ENCODE measurements at places on chromosomes 2 and 18.

DNA sequence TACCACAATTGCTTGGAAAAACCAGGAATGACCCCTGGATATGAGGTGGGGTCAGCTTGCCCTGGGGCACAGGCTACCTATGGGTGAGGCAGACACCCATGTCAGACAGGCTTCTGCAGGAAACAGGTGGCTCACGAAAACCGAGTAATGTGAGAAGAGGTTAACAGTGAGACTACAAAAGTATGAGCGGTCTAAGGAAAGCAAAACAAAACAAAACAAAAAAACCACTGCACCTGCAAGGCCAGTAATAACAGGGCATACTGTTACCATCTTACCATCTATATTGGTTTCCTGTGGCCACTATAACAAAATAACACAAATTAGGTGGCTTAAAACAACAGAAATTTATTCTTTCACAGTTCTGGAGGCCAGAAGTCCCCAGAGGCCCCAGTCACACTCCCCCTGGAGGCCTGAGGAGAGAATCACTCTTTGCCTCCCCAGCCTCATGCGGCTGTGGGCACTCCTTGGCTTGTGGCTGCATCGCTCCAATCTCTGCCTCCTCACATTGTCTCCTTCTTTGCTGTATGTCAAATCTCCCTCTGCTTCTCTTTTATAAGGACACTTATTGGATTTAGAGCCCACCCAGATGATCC is 86.6 kb upstream of the EPC2 start:
- DNase-seq = no peak

- DNase-seq = no peak
These were observed 9.1 kb downstream of the SCLY start for GRCh38 chr2:238069877-238070276.

- DNase-seq = no peak
These were observed 62.1 kb upstream of the GLI2 start for GRCh38 chr2:120673571-120674061.

- DNase-seq = no peak
These were observed 3.2 kb upstream of the TTC39C start for GRCh38 chr18:24011123-24011917.

DNA sequence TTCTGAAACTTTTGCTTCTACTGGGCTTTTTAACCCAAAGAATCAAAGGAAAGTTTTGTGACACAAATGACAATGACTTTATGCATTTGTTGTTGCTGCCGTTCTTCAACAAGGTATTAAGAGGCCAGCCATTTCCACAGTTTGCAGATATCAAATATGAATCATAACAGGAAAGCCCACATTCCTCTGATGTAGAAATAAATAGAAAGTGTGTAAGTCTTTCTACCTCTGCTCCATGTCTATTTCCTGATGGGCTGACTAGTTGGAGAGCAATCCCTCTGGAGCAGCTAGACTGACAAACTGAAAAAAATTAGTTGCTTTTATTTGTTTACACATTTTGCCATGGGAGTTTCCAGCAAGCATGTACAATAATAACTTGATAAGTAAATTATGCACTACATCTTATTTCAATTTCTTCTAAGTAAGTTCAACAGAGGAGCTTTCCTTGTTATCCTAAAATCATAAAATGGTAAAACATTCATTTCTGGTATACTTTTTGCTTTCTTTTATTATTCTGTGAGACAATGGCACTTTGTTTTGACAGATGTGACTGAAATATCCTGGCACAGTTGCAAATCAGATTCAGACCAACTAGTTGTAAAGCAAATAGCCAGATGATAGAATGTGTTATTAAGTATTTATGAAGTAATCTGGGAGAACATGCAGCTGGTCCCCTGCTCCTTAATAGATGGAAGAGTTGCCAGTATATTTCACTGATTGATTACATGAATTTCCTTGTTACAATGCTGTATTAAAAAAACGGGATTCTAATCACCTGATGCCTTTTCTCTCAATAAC is 266.7 kb downstream of the METTL4 start:
- DNase-seq = no peak

- DNase-seq = no peak
These were observed 298.7 kb downstream of the CDCA7 start for GRCh38 chr2:173653432-173653805.

DNA sequence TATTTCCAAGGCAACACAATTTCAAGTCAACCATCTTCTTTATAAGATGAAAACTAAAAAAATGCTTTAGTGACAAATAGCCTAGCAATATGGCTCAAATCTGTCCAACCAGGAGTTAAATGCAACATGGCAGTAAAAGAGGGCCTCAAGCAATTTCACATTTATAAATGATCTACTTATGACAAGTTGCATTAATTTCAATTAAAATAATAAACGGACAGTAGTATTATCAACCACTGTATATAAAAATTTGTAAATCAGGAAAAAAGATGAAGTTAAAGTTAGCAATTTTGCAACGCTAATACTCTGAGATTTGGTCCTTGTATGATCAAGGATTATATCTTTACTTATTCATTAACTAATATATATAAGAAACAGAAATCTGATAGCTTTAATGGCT is 19.3 kb downstream of the CCDC88A start:
- no peak for DNase-seq

DNA sequence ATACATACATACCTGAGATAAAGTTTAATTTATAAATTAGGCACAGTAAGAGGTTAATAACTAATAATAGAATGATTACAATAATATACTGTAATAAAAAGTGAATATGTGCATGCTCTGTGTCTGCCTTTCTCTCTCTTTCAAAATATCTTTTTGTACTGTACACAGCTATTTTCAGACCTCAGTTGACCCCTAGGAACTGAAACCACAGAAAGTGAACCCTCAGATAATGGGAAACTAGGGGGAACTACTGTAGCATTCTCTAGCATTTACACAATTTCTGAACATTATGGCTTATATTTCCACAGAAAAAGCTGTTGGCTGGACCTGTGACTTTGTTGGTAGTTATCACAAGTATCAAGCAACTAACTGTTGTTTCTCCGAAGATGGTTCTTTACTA is 25.9 kb downstream of the WDR75 start:
- no peak for DNase-seq

DNA sequence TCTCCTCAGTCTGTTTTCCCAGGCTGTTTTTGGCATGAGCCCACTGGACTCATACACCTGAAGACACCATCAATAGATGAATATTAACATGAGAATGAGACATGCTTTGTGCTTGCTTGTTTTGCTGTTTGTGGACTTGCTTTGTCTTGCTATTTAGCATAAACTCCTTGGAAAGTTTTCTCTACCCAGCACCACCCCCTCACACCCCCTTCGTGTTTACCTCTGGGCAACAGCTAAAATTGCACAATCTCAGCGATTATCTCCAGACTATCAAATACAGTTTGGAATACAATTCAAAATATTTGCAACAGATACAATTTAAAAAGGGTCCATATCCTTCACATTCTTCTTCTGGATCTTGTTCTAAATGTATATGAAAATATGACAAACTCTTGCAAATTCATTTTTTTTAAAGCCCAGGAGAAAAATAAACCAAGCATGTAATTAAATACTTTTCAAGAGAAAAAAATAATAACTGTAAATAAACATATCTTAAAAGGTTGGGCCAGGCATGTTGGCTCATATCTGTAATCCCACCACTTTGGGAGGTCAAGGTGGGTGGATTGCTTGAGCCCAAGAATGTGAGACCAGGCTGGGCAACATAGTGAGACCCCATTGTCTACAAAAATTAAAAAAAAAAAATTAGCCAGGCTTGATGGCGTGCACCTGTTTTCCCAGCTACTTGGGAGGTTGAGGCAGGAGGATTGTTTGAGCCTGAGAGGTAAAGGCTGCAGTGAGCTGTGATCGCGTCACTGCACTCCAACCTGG is 32.3 kb upstream of the PMAIP1 start:
- DNase-seq = no peak

DNA sequence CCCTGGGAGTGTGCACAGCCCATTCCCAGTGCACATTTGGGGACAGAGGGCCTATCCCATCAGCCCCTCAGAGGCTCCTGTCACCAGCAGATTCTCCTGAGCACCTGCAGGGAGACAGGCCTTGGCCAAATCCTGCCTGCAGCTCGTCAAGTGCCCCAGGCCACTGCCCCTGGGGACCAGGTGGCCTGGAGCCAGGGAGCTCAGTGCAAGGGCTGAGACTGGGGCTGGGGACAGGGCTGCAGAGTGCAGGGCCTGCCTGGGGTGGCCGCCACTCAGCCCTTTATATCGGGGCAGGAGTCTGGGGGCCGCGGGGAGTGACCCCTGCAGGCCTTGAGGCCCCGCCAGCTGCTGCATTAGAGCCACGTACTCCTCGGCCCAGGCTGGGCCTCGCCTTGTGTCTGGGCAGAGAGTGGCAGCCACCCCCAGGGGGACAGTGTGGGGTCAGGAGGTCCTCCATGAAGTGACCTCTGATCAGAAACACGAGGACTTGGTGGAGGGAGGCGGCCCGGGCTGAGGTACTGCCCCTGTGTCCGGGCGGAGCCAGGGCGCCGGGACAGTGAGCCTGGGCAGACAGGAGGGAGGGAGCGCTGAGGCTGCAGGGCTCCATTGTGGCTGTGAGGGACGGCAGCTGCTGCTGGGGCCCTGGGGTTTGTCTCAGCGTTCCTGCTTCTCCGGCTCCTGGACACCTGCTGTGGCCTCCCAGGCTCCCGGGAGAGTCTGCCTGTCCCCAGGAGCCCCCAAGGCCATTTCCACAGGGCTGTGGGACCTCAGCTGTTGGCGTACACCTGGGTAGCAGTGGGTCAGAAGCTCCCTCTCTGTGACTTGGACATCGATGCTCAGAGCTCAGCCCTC is 24.2 kb downstream of the GPC1 start:
- DNase-seq = no peak

GRCh38 chr2:154229966-154230365 is 358.2 kb downstream of the GALNT13 start:
- DNase-seq = no peak

DNA sequence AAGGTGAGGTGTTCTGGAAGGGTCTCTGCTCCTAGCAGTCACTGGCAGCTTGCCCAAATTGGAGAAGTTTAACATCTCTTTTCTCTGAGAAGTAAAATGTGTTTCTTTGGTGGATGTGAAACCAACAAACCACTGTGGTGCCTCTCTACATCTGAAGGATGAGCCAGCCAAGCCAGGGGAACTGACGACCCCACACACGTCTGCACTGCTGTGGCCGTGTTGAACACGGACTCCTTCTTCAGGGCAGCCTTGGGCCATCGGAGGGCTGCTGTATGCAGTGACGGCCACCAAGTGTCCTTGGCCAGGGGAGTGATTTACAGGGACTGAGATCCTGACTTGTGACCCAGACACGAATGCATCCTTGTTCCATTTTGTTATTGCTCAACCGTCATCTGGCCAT is 207.8 kb downstream of the ACKR3 start:
- DNase-seq = no peak

DNA sequence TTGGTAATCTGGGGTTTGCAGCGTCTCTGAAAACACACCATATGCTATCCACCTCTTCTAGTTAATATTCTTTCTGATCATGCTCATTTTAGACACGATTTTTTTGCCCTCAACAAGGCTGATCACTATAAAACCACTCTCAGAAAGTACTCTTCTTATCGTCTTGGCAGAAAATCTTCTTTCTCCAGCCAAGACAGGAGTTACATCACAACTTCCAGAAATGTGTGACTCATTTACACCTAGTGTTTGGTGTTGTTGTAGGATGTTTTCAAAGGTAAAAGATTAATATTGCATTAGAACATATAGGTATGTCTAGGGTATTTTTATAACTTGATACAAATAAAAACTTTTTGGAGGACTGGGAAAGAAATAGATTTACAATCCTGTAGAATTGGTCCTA is 138.5 kb upstream of the NETO1 start:
- no peak for DNase-seq

GRCh38 chr2:85354286-85355072 is at the start of the genes ELMOD3 and RETSAT:
TSS of gene ELMOD3 (plus strand) at chr2:85354769. CDS start at chr2:85357199, 2,430 bp downstream.
TSS of gene RETSAT (minus strand) at chr2:85354528. CDS start at chr2:85354507, 21 bp downstream.
- peak; percentile 93 for DNase-seq

GRCh38 chr2:240988571-240989271 is 9.7 kb upstream of the SNED1 start:
- DNase-seq = no peak

DNA sequence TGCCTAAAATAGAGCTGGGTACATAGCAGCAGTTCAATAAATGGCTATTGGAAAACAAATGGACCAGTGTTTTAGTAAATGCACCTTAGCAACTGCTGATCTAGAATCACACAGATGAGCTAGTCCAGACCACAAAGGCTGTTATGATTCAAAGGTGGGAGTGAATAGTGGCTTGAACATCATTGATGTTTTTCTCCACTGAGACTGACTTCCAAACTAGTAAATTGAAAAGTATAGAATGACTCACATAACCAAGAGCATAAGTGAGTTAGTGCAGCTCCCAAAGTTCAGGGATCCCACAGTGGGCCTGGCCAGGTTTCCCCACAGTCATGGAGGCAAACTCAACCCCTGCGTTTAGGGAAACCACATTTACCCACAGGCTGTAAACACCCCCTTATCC is 106.7 kb upstream of the YPEL5 start:
- DNase-seq = no peak

GRCh38 chr2:230661072-230661957 is 51.3 kb upstream of the CAB39 start:
- DNase-seq = peak; percentile 33

- no peak for DNase-seq
These were observed 116.5 kb downstream of the ATP9B start for GRCh38 chr18:79185648-79186047.

DNA sequence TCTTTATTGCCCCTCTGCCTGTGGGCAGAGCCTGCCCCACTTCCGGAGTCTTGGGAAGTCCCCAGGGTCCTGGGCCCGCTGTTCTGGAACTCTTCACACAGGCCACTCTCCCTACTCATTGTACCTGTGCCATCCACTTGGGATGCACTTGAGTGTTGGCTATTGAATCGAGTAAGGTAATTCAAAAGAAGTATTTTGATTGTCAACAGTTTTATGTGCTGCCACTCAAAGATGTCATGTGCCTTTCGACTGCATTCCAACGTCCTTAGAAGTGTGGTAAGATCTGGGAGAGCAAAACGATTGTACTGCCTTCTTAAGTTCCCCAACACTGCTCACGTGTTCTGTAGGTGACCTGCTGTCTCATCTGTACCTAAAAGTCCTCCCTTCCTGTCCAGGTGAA is 77.0 kb upstream of the SMIM21 start:
- no peak for DNase-seq

- DNase-seq = no peak
These were observed 7.1 kb downstream of the C2orf92 start for GRCh38 chr2:97676620-97677019.

DNA sequence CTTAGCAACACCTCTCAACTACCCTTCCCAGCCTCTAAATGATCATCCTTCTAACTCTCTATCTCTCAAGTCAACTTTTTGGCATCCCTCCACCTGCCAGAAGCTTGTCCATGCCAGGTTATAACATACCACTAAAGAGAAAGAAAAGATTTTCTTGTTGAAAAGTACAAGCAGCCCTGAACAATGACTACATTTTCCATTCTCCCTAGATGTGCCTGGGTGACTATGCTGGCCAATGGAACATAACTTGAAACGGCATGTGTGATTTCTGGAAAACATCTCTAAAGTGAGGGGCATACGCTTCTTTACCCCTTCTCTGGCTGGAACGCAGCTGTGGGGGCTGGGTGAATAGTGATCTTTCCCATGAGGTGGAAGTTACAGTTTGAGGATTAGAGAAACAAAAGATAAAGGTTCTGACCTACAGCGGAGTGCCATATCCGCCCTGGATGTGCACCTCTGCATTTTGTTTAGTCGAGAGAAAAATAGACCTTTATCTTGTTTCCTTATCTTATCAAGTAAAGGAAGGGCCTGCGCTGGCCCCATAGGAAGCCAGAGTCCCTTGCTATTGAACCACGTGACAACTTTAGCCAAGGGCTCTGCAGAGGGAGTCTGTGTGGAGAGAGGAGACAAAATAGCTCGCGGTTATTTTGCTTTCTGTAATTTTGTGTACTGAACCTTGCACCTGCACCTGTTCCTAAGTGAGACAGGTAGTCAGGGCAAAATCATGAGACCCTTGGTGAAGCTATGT is 436.8 kb downstream of the TGIF1 start:
- no peak for DNase-seq

- DNase-seq = no peak
These were observed 3.0 kb upstream of the OSR1 start for GRCh38 chr2:19361325-19361990.

Data from activated T-cell treated with anti-CD3 and anti-CD28 coated beads, Interleukin-2, amount 50 U/mL, for 4 hours (primary cell).